Hematopoietic multipotent progenitor cell treated with erythropoietin and hydrocortisone succinate and interleukin-3 and kit ligand, for 6 days (in vitro differentiated cells): ENCODE measurements at places on chromosomes 6 and 20.

DNA sequence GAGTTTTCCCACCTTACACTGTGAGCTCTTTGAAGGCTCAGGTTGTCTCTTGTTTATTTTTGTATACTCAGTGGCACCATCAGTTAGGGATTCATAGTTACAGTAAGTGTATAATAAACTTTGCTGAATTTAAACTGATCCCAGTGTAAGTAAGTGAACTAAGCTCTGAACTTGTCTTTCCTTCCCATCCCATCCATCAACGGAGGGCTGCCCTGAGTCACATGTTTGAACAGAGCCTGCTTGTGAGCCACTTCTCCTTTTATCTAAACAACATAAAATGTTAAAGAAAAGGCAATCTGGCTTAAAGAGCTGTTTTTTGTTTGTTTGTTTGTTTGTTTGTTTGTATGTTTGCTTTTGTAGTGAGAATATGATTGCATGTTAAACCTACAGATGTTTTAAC is 185.7 kb upstream of the MARCKS start:
- DNase-seq: peak; percentile 14

DNA sequence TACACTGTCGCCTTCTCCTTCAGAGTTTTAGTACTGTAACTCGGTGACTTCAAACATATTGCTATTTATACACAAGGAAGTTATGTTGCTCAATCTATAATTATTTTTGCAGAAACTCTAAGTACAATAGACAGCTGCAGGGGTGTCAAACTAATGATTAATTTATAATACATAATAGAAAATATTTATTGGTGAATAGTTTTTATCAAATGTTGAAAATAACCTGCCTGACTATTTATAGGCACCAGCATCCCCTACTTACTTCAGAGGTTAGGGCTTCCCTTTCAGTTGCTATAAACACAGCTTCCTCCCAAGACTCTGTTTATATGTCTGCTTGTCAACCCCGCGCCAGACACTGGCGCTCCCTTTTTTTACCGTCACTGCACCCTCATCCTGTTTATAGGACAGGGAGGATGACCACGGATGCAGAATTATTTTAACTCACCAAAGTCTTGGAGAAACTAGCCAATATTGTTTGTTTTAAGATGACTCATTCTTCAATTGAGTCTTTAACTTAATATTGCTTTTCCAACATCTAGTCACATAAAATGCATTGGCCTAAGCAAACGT is 225.0 kb downstream of the ALDH8A1 start:
- no peak for DNase-seq

DNA sequence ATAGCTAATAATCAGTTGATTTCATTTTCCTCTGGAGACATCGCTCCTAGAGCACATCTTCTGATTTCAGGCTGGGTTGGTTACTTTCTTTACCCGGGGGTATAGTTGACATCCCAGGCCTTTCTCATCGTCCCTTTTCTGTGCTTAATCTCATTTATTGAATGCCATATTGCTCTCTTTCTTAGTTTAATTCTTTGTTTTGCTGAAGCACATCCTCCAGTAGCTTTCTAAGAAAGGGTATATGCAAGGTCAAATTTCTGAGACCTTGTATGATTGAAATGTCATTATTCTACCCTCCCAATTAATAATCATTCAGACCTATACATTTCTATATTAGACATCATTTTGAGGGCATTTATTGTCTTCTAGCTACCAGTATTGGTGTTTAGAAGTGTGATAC is 2.6 kb upstream of the C20orf141 start:
- DNase-seq: no peak

- DNase-seq: no peak
Observed at GRCh38 chr20:32195581-32195980, 12.0 kb downstream of the PLAGL2 start.

- DNase-seq: peak; percentile 44
Observed at GRCh38 chr6:43575105-43575771, 600 bp downstream of the XPO5 start.

- no peak for DNase-seq
Observed at GRCh38 chr6:89518352-89519055, 85.6 kb downstream of the ANKRD6 start.

GRCh38 chr6:137678451-137678850 is 184.3 kb upstream of the OLIG3 start:
- no peak for DNase-seq

DNA sequence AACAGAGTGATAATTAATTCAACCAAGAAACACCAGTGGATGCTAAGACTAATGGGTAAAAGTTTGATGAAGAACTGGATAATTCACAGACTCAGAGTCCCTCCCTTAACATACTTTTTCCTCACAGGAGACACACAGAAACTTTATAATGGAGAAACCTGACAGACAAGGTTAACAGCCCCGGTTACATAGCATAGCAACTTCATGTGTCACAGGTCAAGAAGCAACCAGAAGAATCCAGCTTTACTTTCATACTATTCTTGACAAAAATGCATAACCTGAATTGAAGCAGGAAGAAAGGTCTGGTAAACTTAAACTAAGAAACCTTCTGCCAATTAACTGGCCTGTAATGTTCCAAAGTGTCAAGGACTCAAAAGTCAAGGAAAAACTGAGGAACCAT is 375.9 kb downstream of the RNF144B start:
- DNase-seq: no peak

- no peak for DNase-seq
Observed at GRCh38 chr6:137756788-137757187, 110.3 kb upstream of the TNFAIP3 start.

GRCh38 chr6:138597336-138597735 is 98.0 kb upstream of the NHSL1 start:
- DNase-seq: no peak

GRCh38 chr6:84428300-84428907 is 201.0 kb upstream of the CEP162 start:
- DNase-seq: peak; percentile 63

- no peak for DNase-seq
Observed at GRCh38 chr6:112054555-112055190, 769 bp downstream of the CCN6 start.

DNA sequence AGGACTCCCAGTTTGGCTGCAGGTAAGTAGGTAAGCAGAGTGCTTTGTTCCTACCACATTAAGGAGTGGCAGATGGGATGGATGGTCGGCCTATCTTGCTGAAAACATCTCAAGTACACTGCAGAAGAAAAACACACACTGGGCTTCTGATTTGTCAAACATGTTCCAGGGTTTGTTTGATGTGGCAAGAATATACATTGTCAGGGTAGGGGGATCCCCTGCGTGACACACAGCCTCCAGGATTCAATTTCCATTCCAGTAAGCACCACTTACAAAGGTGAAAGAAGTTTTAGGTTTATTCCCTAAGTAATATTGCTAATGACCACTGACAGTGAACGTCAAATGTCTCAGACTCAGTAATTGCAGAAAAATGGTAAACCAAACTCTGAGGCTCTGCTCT is 26.0 kb upstream of the KIF16B start:
- DNase-seq: no peak

DNA sequence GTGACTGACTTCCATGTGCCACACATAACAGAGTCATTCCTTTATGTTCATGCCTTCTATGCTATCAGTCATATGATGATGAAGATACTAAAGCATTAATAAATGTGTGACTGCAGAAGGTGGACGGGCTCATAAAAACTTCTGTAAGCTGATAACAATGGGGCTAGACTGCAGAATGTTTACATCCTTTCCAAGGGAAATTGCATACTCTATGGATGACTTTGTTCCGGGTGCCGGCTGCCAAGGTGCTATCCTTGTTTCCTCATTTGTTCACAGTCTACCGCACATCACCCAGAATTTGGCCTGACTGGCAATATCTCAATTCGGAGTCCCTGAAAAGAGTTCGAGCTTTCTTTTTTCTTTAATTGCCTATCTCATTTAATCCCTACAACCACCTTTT is 85.0 kb downstream of the HUS1B start:
- DNase-seq: no peak

DNA sequence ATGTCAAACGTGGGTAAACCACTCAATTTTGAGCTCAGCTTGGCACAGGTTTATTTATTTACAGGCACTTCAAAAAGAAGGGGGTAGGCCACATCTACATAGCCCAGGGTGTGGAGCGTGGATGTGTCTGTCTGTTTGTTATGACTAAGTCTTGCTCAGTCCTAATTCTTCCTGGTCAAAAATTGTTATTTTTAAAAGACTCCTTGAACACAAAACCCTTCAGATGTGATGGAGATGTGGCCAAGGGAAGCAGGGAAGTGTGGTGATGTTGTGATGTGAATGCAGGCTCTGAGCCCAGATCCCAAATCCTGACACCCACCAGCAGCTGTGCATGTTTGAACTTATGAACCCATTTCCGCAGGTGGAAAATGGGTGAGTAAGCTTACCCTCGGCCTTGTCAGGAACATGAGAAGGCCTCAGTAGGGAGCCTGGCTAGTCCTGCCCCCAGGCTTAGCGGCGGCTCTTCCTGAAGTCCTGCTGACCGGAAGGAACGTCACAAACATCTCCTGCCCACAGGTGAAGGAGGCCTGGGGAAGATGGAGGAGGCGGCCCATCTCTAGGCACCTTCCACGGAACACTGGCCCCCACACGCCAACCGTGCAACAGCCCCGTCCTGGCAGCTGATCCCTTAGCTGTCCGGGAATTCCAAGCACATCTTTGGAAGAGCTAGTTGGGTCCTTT is 119.7 kb downstream of the MYLK4 start:
- DNase-seq: no peak

DNA sequence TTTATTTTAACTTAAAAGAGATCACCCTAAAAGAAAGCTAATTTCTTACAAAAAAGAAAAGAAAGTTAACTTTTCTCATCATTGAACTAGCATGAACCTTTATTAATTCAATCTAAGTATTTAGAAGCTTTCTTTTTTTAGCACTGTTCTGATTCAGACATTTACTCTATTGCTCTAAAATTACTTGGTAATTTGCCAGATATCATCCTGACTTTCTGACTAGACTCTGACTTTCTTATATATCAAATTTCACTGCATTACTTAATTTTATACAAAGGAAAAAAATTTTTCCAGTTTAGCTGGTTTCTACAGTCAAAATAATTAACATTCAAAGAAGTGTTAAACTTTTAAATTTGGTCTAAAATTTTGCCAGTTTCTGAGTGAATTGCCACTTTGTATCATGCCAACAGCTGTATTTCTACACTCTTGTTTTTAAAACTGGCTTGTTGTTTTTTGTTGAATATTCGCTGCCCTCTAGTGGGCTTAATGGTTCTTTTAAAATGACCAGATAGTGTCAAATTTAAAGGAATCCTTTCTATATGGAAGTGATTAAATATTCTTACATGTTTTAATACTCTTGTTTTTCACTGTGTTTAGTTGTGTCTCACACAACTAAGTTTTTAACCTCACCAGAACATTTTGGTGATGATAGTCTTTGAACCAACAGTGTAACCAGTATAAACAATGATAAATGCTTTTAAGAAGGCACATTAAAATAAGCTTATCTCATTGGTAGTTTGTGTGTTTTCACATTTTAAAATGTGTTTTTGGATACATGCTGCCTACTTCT is 102.0 kb downstream of the POPDC3 start:
- peak; percentile 72 for DNase-seq

- no peak for DNase-seq
Observed at GRCh38 chr20:63471981-63472831, at the start of gene KCNQ2. Gene KCNQ2, minus strand, starts transcription at chr20:63472655. Its CDS starts 192 bp downstream, at chr20:63472463.

DNA sequence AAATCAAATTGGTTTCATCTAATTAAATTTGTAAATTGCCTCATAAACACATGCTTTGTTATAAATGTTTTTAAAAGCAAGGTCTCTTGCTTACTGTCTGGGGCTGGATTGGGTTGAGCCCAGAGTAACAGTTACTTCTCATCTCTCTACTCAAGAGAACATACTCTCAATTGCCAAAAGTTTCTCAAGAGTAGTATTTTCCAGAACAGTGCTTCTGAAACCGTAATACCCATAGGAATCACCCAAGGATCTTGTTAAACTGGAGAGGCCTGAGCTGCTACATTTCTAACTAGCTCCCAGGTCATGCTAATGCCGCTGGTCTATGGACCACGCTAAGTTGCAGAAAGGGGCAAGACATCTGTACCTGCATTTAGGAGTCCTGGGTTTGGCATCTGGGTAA is 744.9 kb downstream of the PTPRT start:
- no peak for DNase-seq

- DNase-seq: peak; percentile 75
Observed at GRCh38 chr20:35511814-35512420, 17.5 kb downstream of the C20orf173 start.

DNA sequence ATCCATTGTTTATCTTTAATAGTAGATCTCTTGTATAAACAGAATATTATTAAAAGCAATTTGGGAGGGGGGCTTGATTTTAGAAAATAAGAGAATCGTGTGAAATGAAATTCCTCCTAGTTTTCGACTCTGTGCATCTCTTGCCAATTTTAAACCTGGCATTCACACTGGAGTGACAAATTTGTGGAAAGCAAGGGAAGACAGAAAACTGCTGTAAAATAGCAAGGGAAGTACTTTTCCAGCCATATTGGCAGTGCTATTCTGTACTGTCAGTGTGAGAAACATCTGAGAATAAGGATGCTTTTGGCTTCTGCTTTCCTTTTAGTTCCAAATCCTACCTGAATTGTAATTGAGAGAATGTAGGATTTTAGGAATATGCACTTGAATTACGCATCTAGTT is 40.2 kb downstream of the TOP1 start:
- no peak for DNase-seq

- no peak for DNase-seq
Observed at GRCh38 chr6:21098744-21099143, 494.8 kb upstream of the SOX4 start.

DNA sequence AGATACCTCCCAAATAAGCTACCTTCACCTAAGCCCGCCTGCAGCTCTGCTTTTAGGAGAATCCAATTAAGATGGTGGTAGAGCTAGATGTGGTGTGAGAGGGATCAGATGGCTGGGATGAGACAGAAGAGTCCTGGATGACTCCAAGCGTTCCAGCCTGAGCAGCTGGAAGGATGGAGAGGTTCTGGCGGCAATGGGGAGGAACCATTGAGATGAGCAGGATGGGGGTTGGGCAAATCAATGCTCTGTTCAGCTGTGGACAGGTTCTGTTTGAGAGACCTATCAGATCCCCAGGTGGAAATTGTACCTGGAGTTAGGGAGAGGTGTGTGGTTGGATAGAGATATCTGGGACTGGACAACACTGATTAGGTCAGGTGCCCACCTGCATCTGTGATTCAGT is 23.0 kb downstream of the PHACTR3 start:
- DNase-seq: no peak

DNA sequence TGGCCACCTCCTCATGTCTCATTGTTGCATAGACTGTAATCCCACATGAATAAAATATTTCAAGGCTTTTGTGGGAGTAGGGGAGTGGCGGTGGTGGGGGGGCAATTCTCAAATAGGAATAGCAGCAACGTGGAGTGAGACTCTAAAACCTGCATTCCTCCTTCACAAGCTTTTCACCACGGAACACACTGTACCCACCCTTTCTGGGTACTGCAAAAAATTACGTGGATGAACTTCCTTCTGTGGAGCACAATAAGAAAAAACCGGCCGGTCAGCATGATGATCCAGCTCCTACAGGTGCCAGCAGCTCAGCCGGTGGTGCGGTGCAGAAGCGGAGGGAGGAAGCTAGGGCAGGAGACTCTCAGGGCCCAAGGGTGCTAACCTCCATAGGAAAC is 930 bp upstream of the RRAGD start:
- DNase-seq: peak; percentile 32

- no peak for DNase-seq
Observed at GRCh38 chr6:56760842-56761241, 118.2 kb upstream of the DST start.

- no peak for DNase-seq
Observed at GRCh38 chr6:74964871-74965441, 240.9 kb downstream of the COL12A1 start.

- DNase-seq: peak; percentile 22
Observed at GRCh38 chr6:35955970-35956369, 35.1 kb upstream of the SRPK1 start.

- no peak for DNase-seq
Observed at GRCh38 chr6:169489563-169490245, 212.1 kb downstream of the WDR27 start.
